ENCODE measurements at places on chromosomes 5 and 9.

GRCh38 chr5:66595756-66596635, at the start of gene MAST4:
Gene MAST4 (plus strand): TSS chr5:66596393. CDS start chr5:66596656, 263 bp downstream.
- DNase-seq: no peak

DNA sequence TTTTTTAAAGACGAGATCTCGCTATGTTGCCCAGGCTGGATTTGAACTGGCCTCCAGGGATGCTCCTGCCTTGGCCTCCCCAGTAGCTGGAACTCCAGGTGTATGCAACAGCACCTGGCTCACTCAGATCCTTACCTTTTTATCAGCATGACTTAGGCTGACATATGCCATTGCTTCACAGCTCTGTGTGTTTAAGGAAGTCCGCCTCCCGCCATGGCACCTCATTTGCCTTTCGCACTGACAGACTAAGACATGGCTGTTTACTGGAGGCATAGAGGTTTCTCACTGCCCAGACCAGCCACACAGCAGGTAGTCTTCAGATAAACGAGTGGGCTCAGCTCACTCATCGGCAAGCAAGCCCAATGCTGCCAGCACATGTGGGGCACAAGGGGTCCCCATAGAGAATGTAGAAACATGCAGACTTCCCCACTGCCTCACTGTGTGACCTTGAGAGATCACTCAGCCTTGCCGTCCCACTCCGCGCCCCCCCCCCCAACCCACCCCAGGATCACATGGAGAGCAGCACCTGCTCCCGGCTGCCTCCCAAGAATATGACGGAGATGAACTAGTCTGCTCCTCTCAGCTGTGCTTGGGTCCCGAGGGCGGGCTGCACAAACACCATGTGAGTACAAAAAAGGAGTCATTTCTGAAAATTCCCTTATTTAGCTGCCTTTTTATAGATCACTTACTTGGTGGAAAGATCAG, 62.8 kb downstream of the DCP2 start:
- no peak for DNase-seq

- DNase-seq: no peak
Measured at GRCh38 chr5:163916861-163917260, 411.4 kb downstream of the MAT2B start.

- no peak for DNase-seq
Measured at GRCh38 chr9:106880863-106881262, 17.9 kb downstream of the ZNF462 start.

GRCh38 chr5:130871346-130872086, 293.5 kb downstream of the HINT1 start:
- DNase-seq: no peak

GRCh38 chr9:83544002-83544698, 5.9 kb upstream of the FRMD3 start:
- no peak for DNase-seq

GRCh38 chr9:93864032-93864431, 91.1 kb downstream of the BARX1 start:
- no peak for DNase-seq

- DNase-seq: no peak
Measured at GRCh38 chr5:1897816-1898450, 15.2 kb upstream of the IRX4 start.

DNA sequence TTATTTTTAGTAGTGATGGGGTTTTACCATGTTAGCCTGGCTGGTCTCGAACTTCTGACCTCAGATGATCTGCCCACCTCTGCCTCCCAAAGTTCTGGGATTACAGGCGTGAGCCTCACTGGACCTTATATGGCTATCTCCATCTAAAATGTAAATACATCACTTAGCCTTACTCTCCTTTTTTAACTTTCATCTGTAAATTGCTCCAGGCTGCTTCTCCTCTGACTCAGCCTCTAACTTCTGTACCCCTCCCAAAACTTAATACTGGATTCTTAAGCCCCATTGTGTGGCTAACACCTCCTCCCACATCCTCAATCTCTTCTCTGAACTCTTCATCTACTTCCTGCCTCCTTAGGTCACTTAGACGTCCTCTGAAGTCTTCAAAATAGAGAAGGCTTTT, 4.0 kb downstream of the SNX30 start:
- DNase-seq: no peak

- DNase-seq: no peak
Measured at GRCh38 chr9:14813336-14814248, 91.1 kb upstream of the CER1 start.

GRCh38 chr9:123562844-123563346, 206.9 kb downstream of the CRB2 start:
- DNase-seq: no peak

- DNase-seq: peak; percentile 81
Measured at GRCh38 chr9:34379334-34380033, 2.8 kb upstream of the MYORG start.

DNA sequence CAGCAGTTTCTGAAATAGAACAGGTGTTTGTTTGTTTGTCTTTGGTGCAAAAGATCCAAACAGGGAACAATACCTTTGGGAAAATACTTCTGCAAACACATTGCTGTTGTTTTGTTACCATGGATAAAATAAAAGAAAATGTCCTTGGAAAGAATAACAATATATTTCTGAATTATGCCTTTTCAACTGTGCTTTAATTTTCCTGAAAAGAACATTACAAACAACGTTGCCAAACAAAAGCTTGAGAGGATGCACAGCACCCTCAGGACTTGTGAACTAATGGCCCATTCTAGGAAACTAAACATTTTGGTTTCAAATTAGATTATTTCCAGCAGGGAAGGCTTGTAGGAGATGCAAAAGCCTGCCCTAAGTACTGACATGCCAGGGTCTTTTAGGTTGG, 967.2 kb downstream of the TLE4 start:
- DNase-seq: no peak

GRCh38 chr5:134738963-134739661, 764 bp downstream of the CAMLG start:
- DNase-seq: no peak
